ENCODE measurements at places on chromosomes 3 and 15.

DNA sequence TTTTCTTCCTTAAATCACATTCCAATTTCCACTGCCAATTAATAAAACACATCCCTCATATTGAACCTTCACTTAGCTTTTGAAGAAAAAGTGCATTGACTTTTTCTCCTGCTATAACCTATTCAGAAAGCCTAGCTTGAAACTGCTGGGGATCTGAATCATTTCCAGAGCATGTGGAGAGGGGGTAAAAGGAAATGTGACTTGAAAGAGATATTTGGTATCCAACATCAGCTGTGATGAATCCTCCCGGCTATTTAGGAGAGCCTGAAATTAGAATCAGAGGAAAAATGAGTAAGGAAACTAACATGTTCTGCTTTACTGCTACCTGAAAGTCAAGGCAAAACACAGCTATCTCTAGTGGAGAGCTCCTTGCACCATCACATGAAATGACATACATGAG is 2.6 kb upstream of the GNB5 start:
- DNase-seq: no peak

DNA sequence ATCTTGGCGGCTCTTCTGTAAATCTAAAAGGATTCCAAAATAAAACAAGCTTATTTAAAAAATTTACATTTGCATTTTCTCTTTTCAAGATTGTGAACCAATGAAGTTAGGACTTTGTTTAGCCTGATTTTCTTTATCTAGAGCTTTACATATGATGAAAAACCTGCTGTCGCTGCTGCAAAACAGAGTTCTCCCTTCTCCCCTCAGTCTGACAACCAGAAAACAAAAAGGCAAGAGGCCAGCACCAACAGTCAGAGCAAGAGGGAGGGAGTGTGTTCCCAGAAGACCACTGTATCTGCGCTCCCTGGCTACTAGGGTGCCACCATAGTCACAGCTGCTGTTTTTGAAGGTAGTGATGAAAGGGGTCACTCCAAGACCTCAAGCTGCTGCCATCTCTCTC is 33.1 kb upstream of the NEO1 start:
- no peak for DNase-seq

DNA sequence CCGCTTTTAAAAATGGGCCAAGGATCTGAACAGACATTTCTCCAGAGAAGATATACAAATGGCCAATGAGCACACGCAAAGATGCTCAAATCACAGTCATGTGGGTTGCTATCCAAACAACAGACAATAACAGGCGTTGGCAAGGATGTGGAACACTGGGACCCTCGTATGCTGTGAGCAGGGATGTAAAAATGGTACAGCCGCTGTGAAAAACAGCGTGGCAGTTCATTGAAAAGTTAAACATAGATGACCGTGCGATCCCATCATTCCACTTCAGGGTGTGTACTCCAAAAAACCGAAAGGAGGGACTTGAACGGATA is 6.7 kb upstream of the LRRC15 start:
- DNase-seq: no peak

- no peak for DNase-seq
Observed at GRCh38 chr3:179432451-179432850, 18.8 kb downstream of the GNB4 start.

DNA sequence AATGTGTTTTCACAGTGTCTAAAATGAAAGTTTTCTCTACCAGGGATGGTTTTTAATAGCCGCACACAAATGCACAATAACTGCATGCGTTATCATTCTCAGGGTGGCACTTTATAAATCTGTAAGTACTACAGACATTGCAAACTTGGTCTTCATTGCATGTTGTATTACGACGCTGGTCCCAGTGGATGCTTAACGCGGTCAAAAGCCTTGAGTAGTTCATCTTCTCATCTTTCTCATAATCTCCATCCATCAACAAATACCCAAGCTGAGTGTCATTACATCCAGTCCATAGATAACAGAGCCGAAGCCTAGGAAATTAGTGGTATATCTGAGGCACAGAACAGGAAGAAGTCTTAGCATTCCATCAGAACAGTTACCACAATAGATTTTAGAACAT is 72.6 kb downstream of the USF3 start:
- no peak for DNase-seq

- DNase-seq: peak; percentile 90
Observed at GRCh38 chr3:129954514-129954913, 20.0 kb upstream of the TRH start.

DNA sequence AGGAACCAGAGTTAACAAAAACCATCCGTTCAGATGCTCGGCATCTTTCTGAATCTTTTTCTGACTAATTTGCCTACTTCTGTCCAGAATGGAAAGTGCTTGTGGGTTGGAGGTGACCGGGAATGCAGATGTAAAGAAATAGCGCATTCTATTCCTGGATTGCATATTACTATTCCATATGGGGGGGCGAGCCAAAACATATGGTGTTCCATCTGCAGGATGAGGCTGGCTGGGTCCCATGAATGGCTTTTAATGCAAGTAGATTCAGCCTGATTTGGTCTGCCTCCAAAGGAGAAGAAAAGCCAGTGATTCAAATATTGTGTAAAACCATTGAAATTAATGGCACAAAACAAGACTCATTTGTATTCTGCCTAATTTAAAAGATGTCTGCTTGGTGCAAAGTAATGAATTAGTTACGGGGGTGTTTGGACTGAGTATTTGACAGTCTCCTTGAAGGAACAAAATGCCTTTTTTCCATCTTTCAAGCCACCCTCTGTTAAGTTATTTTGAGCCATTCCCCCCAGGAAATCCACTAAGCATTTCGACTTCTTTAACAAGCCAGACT is 99.0 kb downstream of the ST8SIA2 start:
- DNase-seq: no peak

GRCh38 chr15:85414495-85414894 is 34.1 kb downstream of the AKAP13 start:
- DNase-seq: no peak

- no peak for DNase-seq
Observed at GRCh38 chr3:49718858-49719213, 648 bp downstream of the AMIGO3 start.

GRCh38 chr15:91136386-91136923 is 36.4 kb downstream of the SV2B start:
- DNase-seq: no peak

DNA sequence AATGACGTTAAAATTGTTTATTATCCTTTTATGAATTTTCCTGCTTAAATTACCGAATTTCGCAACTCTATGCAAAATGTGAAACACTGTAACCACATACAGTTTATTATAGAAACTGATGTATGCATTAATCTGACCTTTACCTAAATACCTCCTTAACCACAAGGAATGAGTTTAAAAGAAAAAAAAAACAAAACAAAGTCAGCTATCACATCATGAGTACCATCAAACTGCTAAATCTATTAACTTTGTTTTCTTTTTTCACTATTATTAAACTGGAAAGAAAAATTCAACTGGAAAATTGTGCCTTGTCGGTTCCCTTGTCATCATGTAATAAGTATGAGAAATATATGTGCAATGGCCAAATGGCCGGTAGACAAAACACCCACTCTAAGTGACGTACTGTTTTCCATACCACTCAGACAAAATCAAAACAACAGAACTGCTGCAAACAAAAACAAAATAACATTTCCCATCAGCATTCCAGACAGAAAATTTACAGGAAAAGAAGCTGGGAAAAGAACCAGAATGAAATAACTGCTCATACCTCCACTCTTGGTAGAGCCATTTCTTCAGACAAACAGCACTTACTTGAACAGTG is 415.3 kb downstream of the FOXP1 start:
- DNase-seq: no peak

DNA sequence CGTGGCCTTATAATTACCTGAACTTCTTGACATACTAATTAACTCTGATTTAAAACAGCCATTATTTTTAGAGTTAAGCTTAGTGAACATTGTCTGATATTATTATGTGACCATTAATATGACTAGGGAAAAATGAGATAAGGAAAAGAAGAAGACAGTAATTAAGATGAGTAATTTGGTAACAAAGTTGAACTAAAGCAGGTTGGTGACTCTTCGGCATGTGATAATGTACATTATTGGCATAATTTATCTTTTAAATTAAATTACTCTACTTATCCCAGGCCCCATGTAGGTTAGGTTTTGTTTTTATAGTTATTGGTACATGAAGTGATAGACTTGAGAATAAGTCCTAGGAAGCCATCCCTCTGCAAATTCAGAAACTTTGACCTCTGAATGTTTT is 249.7 kb upstream of the CFAP20DC start:
- no peak for DNase-seq

DNA sequence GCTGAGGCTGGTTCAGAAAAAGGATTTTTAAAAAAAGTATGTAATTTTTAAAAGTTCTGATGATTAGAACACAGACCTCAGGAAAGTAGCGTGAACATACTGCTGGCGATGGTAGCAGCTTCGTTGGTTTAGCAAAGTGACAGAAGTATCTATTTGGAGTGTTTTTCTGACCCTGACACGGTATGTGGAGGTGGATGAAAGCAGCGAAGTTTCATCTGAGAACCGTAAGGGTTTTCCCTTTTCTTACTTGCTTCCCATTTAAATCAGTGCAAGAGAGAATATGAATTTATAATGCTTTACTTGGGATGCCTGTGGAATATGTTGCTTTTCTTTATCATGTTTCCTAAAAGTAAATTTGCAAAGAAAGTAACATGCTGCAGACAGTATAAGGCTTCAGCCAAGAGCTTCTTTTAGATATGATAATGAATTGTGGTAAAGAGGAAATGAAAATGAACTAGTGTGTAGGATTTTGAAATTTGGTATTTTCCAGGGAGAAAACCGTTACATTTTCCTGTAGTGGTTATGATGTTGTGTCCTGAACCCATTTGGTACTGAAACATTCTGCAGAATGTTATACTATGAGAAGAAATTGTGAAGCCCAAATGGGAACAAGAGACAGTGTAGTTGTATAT is 3.9 kb downstream of the CHST2 start:
- no peak for DNase-seq

- DNase-seq: no peak
Observed at GRCh38 chr3:133955892-133956291, 60.2 kb upstream of the RAB6B start.

DNA sequence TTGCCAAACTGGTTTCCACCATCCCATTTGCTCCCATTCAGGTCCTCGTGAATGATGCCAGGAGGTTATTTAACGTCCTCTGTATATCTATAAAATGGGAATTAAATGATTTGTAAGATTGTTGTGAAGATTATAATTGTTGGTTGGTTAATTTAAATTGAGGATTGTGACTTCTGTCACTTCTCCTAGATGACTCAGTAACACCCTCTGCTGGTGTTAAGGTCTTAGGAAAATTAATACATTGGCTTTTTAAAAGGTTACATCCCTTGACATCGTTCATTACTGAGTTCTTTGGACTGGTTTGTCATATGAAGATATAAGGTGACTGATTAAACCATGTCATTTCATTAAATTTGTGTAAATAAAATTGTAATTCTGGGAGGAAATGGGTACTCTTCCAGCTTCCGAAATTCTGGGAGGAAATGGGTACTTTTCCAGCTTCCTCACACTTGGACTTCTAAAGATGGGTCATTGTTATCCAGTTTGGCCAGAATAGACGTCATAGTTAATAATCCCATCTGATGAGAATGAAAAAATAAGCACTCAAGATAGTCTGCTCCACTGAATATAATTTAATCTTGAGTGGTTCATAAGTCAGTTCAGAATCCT is 33.3 kb upstream of the PAQR5 start:
- DNase-seq: no peak

DNA sequence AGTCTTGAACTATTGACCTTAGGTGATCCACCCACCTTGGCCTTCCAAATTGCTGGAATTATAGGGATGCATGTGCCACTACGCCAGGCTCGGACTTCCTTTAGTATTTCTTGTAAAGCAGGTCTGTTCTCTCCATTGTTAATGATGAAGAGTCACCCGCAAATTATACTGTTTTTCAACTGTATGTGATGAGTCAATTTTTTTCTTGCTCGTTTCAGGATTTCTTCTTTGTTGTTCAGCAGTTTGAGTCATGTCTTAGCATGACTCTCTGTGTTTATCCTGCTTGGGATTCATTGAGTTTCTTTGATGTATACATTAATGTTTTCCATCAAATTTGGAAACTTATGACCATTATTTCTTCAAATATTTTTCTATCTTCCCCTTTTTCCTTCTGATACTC is 28.9 kb downstream of the GRAMD1C start:
- no peak for DNase-seq
